ENCODE measurements at places on chromosomes 7 and 10.

- no peak for DNase-seq
Measured at GRCh38 chr10:30784897-30785605, 155.5 kb upstream of the LYZL2 start.

GRCh38 chr10:33617381-33618080, 283.1 kb upstream of the NRP1 start:
- DNase-seq, result no peak

DNA sequence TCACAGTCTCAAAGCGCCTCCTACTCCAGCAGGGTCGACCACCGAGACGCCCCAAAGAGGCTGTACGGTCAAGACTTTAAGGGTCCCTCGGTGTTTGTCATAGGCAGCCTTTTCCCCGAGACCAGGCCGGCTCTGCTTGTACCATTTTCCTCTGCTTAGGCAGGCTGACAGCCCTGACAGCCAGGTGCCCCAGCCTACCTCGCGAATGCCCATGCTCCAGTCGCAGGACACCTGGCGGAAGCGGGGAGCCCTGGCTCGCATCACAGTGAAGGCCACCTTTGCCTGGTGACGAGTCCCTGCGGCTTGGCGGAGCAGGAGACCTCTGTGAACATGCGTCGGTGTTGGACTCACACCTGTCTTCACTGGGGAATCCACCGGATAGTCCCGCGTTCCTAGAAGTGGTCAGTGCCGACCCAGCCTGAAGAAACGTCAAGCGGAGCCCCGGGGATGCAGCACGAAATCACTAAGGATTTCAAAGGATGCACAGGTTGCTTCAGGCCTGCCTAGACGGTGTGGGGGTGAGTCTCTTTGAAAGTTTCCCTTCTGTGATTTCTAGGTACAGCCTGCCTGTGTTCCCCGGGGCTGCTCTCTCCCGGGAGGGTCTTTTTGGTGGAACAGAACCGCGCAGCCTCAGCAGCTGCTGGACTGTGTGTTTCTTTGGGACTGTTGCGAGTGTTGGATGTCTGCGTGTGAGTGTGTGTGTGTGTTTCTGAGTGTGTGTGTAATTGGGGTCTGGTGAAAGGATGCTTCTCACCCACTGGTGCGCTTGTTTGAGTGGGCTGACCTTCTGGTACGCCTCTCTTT, 30.5 kb upstream of the ZNF273 start:
- no peak for DNase-seq

DNA sequence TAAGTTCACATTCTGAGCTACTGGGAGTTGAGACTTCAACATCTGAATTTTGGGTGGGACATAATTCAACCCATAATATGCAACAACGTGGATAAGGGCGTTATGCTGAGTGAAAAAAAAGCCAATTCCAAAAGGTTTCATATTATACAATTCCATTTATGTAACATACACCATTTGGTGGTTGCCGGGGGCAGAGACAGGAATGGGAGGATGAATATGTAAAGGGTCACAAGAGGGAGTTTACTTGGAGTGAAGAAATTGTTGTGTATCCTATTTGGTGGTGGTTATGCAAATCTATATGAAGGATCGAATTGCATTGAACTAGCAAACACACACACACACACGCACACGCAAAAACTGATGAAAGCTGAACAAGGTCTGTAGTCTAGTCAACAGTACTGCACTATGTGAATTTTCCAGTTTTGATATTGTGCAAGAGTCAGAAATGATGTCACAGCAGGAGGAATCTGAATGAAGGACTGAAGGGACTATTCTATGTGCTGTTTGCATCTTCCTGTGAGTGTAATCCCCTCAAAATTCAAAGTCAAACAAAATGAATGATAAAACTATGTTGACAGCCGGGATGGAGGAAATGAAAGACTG, 249.2 kb upstream of the HABP2 start:
- no peak for DNase-seq
